ENCODE measurements at places on chromosomes 1 and 21.

- DNase-seq, result no peak
Observed at GRCh38 chr1:94819945-94820746, at the start of gene SLC44A3. TSS of gene SLC44A3 (plus strand) at chr1:94820357. CDS start at chr1:94820452, 95 bp downstream.

- DNase-seq, result no peak
Observed at GRCh38 chr1:14245954-14246353, 352.5 kb upstream of the KAZN start.

DNA sequence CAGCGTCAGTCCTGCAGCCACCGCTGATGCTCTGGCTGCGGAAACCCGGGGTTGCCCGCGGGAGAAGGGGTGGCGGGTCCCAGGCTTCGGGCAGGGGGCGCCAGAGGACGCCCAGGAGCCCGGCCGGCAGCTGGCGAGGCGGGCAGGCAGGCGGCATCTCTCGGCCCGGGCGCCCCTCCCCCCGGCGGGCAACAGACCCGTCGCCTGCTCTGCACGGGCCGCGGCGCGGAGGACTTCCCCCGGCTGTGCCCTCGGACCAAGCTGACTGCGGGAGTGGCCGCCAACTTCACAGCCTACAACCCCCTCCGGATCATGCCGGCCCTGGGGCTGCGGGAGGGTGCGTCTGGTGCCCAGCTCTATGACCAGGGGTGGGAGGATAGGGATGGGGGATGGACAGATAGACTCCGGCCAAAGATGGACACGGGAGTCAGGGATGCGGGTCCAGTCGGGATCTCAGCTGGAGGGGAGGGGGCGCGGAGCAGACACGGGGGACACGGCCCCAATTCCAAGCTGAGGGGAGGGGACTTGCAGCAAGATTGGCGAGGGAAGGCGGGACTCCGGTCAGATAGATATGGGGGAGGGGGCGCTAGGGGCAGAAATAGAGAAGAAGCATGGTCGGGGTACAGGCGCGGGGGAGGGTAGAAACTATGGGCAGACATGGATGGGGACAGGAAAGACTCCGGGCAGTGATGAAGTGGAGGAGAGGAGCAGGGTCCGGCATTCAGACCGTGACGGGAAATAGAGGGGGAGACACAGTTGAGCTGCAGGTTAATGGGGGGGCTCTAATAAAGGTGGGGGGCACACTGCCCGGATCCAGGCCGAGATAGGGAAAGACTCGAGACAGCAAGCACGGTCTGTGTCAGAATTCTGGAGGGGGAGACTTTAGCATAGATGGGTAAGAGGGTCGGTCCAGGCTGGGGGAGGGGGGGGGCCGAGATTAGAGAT, 1.1 kb downstream of the ADGRB2 start:
- peak; percentile 52 for DNase-seq

DNA sequence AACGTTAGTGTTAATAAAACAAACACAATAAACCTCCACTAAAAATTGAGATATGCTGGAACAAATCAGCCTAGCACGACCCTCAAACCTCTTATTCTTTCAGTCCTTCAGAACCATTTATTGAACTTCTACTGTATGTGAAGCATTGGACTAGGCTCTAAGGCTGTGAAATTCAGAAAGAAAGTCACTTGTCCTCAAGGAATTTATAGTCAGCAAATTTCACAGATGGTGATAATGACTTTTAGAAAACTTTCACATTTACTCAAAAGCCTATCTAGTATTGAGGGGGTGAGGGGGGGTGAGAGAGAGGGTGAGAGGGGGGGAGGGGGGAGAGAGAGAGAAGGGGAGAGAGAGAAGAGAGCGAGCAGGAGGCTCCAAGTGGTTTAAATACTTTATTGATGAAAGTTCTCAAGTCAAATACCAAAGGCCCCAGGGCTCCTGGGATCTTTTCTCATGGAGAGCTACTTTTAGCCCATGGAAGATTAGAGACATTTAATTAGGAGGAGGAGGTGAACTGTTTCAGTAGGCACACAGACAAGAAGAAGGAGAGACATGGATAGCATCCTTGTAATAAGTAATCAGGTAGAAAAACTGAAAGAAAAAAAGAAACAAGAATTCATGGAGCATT, 66.3 kb upstream of the SSX2IP start:
- DNase-seq, result no peak

DNA sequence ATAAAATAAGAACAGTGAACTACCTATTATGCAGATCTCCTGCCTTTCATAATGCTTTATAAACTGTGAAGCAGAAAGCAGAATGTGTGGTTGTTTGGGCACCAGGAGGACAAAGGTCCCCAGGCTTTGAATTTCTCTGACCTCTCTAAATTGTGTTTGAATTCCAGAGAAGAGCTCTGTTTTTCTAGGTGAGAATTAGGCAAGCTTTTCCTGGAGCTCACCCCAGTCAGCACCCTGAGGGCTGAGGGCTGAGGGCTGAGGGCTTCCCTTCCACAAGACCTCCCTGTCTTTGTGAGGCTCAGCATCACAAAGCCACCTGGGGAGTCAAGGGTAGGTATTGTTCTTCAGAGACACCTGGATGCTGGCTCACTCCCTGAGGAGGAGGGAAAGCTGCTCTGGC, 45.5 kb upstream of the LRIG2 start:
- no peak for DNase-seq

GRCh38 chr1:98903261-98903660, 101.4 kb downstream of the PLPPR5 start:
- no peak for DNase-seq

- DNase-seq, result no peak
Observed at GRCh38 chr1:110631836-110632620, 25.9 kb upstream of the KCNA2 start.

DNA sequence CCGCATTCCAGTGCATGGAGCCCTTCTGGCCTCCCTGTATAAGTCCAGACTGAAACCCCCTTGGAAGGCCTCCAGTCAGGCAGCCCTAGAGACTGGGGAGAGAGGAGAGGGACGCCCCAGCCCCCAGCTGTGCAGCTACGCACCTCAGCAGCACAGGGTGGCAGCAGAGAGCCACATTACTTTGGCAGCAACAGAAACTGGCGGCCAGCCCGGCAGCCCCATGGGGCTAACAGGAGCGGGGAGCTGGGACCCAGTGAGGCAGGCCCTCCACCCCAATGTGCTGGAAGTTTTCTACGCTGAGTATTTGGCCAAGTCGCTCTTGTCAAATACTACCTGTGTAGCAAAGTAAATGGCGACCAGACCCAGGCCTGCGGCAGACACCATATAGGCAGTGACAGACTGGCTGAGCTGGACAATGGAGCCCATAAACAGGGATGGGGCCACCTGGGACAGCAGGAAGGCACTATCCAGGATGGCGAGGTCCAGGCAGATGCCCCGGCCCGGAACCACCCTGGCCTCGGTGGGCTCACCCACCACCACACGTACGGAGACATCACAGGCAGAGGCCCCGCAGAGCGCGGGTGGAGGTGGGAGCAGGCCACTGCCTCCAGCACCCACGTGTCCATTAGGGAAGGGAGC, 21.2 kb downstream of the SLC45A3 start:
- DNase-seq, result peak; percentile 64

DNA sequence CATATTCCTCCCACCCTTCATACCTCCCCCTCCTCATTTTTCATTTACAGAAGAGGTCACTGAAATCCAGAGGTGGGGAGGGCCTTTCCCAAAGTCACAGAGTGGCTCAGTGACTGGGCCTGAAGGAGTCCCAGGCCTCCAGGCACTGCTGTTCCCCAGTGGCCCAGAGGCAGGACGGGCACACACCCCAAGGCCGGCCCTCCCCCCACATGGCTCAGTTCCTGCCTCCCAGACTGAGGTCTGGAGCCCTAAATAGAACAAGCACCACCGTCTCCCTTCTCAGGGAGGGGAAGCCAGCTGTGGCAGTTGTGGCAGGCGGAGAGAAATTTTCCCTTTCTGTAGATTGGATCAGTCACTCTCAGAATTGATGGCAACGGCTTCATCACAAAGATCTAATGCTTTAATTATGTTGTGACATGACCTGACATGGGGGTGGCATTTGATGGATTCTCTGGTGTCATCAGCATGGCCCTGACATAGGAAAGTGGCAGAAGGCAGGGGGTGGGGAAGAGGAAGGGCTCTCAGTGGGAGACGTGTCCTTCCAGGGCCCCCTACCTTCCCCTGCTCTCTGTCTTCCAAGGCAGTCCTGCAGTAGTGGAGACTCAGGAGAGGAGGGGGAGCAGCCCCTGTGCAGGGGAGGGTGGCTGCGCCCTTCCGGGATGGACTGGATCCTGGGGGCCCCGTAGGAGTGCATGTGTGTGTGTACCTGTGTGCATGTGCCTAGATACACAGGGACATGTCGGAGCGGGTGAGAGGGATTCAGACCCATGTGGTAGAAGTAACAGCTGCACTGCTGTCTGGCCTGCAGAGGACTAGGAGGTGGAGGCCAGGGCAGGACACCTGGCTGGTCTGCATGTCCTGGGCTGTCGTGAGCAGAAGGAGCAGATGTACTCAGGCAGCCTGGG, 41.2 kb upstream of the FOXO6 start:
- no peak for DNase-seq

GRCh38 chr21:36987845-36988244, 18.7 kb upstream of the RIPPLY3 start:
- DNase-seq, result no peak

DNA sequence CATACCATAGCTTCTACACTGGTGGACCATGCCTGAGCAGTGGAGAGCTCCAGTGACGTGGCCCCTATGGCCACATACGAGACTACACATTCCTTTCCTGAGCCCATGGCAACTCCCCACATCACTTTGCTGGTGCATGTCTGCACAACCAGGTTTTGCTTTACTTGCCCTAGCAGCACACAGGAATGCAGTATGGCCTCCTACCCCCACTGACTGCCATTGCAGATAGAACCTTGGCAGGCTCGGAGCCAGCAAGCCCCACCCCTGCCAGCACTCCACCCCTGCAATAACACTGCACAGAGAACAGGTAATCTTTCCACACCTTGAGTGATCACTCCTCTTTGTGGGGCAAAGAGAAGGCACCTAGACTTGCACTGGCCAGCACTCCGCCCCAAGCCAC, 531.9 kb upstream of the CAMK1G start:
- DNase-seq, result no peak

- DNase-seq, result no peak
Observed at GRCh38 chr1:231242516-231243198, 1.6 kb downstream of the GNPAT start.

GRCh38 chr21:45020629-45021427, 53.6 kb upstream of the ADARB1 start:
- DNase-seq, result no peak

GRCh38 chr1:59308839-59309238, 11.9 kb downstream of the FGGY start:
- no peak for DNase-seq

GRCh38 chr1:246647513-246647912, 76.7 kb upstream of the SCCPDH start:
- DNase-seq, result no peak

- DNase-seq, result no peak
Observed at GRCh38 chr1:233233508-233234040, 62.0 kb downstream of the PCNX2 start.

- DNase-seq, result no peak
Observed at GRCh38 chr1:94672001-94672400, 130.4 kb upstream of the F3 start.

- DNase-seq, result no peak
Observed at GRCh38 chr1:76725864-76726619, 141.2 kb upstream of the ST6GALNAC5 start.

DNA sequence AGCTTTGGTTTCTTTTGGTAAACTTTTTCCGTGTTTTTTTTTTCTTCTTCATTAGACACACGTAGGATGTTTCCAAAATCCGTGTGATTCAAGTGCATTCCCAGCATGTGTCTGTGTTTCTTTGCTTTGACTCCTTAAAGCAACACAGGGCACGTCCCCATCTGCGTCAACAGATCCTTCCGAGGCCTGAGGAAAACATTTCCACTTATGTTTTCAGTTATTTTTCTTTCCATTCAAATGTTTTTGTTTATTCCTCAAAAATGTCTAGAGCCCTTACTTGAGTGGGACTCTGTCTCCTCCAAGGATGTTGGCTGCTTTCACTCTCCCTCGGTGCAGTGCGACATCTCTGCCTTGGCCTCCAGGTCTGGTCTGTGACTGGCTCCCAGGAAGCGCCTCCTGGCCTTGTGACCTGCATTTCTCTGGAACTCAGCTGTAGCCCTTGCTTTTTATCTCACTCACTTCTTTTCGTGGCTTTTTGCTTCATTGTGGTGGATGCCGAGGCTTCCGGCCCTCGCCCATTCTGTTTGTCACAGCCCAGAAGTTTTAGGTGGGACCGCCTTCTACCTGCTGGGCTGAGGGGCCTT, 31.3 kb upstream of the SLC19A1 start:
- no peak for DNase-seq

Data from T-cell (primary cell).